ENCODE measurements at places on chromosomes 2 and 18.

DNA sequence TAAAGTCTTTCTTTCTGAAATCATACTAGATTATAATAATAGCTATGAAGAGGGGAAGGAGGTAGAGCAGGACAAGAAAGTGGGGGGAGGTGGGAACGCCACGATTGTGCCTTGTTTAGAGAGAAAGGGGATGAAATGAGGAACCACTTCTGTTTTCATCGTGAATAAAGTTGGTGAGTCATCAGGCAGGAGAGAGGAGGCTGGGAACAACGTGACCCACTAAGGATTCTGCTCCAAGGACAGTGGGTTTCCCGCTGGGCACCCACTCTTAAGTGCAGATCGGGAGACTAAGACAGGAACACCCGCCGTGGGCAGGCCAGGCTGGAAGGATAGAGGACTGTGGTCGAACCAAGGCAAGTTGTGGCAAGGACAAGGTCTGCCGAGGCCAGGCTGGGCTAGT is 158.2 kb downstream of the L3MBTL4 start:
- no peak for DNase-seq

GRCh38 chr2:156522864-156523440 is 86.8 kb downstream of the GPD2 start:
- no peak for DNase-seq

DNA sequence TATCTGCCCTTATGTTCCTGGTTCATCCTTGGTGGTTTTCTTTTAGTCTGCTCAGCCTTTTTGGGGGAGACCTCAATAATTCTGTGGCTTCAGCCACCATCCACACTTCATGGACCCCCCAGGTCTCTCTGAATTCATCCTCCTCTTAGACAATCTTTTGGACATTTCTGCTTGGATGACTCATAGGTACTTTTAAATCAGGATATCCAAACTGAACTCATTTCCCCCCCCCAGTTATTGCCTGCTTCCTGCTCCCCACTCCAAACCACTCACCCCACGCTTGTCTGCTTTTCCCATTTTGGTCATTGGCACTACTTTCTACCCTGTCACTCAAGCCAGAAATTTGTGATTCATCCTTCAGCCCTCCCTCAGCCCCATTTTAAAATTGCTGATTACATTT is 78.5 kb downstream of the TANC1 start:
- no peak for DNase-seq

DNA sequence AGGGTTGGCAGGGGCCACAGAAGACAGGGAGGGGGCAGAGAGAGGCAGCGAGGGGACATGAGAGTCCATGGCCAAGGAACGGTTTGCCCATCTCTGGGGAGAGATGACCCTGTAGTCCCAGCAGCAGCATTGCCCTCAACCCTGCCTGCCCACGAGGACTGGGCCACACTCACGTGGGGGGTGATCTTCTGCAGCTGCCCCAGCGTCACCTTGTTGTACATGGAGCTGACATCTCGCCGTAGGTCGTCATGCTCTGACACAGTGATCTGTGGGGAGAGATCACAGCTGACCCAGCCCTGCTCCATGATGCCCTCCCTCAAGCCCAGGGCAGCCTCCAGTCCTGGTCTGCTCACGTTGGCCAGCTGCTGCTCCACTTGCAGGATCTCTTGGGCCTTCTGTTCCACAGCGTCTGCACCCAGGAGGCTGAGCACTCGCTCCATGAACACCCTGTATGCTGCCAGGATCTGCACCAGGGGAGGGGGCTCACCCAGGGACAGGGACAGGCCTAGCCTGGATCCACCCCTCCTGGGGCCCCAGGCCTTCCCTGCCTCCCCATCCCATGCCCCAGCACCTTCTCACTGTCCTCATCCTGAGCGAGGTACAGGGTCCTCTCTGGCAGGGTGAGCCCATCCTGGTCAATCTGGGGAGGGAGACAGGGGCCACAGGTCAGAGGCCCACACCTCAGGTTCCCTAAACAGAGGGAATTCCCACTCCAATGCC is 2.8 kb downstream of the ECEL1 start:
- no peak for DNase-seq

DNA sequence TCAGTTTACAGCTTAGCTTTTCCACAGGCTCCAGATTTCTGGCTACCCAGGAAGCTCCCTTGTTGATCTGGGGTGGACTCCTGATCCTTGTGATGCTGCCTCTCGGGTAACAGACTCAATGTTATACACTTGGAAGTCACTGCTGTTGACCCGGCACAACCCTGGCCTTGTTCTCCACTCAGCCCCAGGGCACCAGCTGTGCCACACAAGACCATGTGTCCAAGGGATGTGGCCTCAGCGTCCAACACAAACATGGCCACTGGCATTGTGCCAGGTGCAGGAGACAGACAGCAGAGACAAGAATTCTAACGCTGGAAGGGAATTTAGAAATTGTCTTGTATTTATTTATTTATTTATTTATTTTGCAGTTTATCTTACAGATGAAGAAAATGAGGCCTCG is 39.0 kb upstream of the PPP4R1 start:
- no peak for DNase-seq

GRCh38 chr2:42987112-42987922 is 194.9 kb upstream of the HAAO start:
- DNase-seq = peak; percentile 50

DNA sequence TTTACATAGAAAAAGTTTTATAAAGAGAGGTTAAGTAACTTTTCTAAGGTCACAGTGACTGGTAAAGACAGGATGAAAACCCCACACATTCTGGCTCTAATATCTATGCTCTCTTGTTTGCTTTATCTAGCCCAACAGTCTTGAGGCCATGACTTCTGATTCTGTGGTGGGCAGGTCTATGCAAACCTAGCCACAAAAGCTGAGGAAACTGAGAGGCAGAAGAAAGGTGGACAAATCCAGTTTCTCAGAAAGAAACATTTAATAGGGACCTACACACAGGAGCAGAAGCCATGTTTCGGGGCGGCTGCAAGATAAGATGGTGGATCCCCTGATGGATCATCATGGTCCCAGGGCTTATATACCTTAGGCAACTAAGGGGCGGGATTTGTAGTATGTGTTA is 21.8 kb downstream of the HSPD1 start:
- DNase-seq = no peak

DNA sequence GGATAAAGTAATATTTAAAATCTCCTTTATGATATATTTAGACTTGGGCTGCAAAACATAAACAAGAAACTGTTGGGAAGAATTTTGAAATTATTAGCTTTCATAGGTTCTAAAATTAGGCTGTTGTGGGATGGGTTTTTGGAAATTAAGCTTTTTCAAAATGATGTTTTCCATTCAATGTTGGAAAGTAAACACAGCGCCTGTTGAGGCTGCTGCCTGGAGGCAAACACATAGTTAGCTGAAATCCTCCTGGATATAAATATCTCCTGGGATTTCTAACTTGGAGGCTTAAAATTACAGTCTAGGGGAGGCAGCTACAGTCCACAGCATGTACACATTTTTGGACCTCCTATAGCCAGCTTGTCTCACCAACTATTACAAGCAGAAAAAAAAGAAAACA is 197.3 kb downstream of the DCC start:
- DNase-seq = no peak

DNA sequence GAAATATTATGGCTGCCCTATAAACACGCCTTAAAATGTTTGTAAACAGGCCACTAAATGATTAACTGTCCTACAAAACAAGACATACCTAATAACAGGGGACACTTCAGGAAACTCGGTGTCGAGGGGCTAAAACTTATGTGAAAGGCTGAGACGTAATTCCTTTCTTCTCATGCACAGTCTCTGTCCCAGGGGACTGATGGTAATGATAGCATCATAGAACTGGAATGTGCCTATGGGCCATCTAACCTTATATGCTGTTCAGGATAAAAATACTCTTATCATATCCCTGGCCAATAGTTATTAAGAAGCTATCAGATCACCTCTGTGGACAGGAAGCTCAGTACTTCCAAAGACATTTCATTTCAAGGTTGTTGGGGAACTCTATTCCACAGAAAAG is 252.6 kb upstream of the RASGRP3 start:
- DNase-seq = no peak

- no peak for DNase-seq
Observed at GRCh38 chr2:122843503-122843902, 1088.1 kb downstream of the TSN start.

- DNase-seq = no peak
Observed at GRCh38 chr18:76379226-76380126, 115.6 kb downstream of the ZNF516 start.

- DNase-seq = no peak
Observed at GRCh38 chr18:61545281-61546245, 212.3 kb downstream of the CDH20 start.

GRCh38 chr2:33209976-33210375 is 263.2 kb downstream of the LTBP1 start:
- DNase-seq = no peak

- DNase-seq = no peak
Observed at GRCh38 chr2:26541401-26542193, 63.7 kb upstream of the OTOF start.

GRCh38 chr18:77118256-77119090 is 14.1 kb downstream of the MBP start:
- no peak for DNase-seq
